ENCODE measurements at places on chromosomes 16 and 17.

DNA sequence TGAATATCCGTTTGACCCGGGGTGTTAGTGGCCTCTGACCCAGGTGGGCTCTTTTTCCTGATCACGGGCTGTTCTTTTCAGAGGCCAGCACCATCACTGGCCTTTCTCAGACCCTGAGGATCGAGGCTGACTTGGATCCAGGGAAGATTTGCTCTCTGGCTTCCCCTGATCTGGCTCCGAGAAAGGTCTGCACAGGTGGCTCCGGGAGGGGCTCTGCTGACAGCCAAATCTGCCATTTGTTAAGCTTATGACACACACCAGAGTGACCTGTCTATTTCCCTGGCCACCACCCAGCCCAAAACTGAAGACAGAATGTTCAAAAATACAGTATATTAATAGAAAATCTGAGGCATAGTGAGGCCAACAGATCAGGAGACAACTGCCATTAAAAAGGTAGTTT lies 221.8 kb upstream of the TNRC6C start:
- no peak for DNase-seq

DNA sequence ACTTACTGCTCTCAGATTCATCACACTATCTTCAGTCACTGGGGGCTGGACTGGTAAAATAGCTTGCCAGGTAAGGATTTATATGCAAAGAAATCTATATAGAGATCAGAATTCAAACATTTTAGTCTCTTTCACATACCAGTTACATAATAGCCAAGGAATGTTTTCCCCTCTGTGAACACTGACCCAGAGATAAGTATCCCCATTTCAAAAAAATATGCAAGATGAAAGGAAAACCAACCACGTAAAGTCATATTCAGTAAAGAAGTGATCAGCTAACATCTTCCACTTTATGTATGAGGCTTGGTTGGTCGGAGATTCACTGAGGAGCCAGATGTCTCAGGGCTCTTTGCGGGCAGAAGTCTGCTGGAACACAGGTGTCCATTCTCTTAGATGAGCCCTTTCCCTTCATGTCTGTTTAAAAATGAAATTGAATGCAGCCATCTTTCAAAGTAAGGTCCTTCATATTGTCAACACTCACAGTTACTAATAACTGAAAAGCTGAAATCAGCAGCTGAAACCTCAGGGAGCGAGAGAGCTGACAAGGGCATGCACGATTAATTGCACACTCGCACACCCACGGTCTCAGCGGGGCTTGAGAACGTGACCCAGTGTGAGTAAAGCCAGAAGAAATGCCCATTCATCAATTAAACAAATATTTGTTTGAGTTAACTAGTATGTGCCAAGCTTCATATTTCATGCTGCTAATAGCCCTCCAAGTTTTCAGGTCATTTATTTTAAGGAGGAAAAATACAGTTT lies 161.2 kb downstream of the MRTFB start:
- peak; percentile 81 for DNase-seq

GRCh38 chr16:79648826-79649225 lies 48.3 kb upstream of the MAF start:
- no peak for DNase-seq

DNA sequence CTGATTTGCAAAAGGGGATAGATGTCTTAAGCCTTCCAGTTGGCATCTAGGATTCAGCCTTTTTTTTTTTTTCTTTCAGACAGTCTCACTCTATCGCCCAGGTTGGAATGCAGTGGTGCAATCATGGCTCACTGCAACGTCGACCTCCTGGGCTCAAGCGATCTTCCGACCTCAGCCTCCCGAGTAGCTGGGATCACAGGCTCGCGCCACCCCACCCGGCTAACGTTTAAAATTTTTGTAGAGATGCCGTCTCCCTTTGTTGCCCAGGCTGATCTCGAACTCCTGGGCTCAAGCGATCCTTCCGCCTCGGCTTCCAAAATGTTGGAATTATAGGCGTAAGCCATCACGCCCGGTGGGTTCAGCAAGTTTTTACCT lies 571 bp upstream of the CCP110 start:
- DNase-seq = no peak

GRCh38 chr17:43915559-43915958 lies 8.2 kb upstream of the MPP2 start:
- no peak for DNase-seq

DNA sequence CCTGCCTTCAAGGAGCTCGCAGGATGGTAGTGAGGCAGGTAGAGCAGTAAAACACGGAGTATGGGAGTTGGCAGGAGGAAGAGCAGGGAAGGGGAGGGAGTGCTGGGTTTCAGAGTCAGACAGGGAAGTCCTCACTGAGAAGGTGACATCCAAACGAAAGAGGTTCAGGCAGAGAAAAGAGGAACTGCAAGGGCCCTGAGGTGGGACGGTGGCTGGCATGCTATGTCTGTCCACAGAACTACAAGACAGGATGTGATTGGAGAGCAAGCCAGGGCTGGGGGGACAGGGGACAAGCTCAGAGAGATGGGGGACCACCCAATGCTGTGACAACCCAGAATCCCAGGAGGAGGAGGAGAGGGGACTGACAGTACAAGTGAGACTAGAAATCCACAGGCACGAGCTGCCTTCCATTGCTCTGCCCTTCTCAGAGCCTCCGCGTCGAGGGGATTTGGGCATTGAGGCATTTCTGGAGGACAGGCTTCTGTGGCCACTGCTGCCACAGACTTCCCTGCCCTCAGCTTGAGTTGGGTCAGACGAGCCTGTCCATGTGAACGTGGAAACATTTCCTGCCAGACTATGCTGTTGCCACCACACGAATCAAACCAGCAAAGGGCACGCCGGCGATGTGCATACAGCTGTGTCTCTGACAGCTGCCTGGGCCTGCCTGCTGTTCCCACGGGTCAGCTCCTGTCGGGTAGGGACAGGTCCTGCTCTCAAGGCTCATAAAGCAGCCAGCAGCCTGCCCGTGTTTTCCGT lies 100.1 kb downstream of the RAB11FIP4 start:
- no peak for DNase-seq

GRCh38 chr17:1907216-1907631 lies 77.4 kb downstream of the RPA1 start:
- no peak for DNase-seq

GRCh38 chr17:49523706-49524472 lies 28.8 kb downstream of the NGFR start:
- DNase-seq = no peak

DNA sequence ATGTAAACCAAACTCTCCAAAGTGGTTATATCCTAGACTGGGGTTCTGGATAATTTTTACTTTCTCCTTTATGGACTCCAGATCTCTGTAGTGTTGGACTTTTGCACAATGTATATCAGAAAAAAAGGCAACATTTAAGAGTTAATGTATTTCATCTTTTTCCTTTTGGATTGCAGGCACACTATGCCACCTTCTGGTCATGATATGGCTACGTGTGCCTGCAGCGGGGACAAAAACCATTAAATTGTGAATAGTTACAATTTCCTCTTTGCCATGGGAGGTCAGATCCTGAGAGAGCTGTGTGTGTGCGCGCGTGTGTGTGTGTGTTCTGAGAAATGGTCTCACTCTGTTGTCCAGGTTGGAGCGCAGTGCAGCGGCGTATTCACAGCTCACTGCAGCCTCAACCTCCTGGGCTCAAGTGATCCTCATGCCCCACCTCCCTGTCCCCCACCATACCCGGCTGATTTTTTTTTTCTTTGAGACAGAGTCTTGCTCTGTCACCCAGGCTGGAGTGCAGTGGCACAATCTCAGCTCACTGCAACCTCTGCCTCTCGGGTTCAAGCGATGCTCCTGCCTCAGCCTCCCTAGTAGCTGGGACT lies 4.3 kb upstream of the SGF29 start:
- DNase-seq = no peak

DNA sequence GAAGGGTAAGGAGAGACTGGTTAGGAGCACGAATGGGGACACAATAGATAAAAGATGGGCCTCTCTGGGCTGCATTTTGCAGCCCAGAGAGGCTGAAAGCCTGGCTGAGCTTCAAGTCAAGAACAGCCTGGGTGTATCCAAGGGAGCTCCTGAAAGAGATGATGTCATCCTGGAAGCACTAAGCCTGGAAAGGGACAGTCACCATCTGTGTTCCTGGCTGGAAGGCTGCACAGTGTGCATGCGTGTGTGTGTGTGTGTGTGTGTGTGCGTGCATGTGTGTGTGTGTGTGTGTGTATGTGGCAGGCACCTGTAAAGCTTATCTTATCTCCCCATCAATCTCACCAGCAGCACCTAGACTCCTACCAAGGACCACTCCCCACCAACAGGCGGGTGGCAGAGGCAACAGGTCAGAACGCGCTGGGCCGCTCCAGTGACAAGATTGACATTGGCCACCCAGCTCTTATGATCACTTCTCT lies 44.1 kb downstream of the COG7 start:
- DNase-seq = no peak

DNA sequence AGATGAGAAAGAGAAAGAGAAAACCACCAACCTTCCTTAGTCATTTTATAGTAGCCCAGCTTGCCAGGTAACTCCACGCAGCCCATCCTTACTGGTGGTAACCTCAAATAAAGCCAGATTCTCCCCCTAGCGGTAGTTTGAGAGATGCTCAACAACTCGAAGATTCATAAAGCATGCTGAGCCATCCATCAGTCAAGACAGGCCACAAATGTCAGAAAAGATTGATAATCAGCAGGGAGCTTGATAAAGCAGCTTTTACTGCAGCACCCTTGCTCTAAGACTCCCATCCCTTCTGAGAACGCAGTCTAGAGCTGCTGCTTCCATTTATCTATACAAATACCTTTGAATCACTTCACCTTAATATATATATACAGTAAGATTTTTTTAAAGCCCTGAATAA lies 451.5 kb upstream of the HSBP1 start:
- DNase-seq = peak; percentile 31

GRCh38 chr16:49477250-49477895 lies 103.8 kb downstream of the C16orf78 start:
- no peak for DNase-seq

DNA sequence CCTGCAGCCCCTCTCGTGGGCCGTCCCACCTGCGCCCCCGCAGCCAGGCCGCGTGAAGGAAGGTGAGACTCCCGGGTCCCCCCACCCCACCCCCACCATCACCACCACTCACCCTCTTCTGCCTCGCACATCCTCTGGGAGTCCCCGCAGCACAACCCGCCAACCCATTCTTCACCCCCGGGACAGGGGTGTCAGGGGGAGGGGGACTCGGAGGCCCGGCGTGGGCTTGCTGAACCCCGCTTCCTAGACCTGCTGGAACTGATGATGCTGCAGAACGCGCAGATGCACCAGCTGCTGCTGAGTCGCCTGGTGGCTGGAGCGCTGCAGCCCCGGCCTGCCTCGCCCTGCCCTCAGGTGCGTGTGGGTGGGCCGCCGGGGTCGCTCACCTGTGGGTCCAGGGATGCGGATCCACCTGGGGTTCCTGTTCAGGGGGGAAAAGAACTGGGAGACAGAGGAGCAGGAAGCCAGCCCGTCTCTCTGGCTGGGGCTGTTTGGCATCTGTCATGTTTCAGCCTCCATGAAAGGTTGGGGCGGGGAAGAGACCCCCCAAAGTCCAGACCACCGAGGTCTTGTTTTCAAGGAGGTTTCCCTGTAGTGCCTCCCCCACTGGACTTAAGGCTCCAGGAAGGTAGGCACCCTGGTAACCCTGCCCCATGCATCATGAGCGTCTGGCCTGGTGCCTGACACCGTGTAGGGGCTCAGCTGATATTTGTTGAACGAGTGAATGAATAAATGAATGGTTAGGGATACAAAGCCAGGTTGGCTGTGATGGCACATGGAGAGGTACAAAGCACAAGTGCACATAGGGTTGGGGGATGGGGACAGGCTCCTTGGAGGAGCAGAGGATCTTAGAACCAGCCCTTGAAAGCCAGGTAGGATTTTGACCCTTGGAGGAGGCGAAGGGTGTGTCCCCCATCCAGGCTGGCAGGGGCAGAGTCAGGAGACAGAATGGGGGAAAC lies 849 bp downstream of the PRR29 start:
- DNase-seq = no peak

- no peak for DNase-seq
Measured at GRCh38 chr17:31467502-31468256, 76.2 kb downstream of the RAB11FIP4 start.

GRCh38 chr16:13503960-13504635 lies 415.9 kb upstream of the ERCC4 start:
- no peak for DNase-seq

GRCh38 chr16:86270696-86271095 lies 239.6 kb upstream of the FOXF1 start:
- DNase-seq = no peak

DNA sequence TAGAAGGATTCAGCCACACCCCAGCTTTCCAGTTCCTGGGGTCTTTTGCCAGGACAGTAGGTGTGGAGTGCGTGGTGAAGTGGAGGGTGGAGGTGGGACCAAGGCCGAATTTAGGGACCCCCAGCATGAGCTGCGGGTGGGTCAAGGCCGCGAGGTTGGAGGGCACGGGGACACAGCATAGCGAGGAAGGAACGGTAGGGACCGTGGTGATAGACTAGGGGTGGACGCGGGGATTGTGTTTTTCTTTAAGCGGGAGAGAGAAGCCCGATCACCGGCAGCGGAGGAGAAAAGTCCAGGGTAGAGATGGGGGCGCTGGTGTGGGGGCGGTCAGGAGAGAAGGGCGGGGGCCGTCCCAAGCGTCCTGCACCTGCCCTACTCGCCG lies 261 bp upstream of the B4GALNT2 start:
- no peak for DNase-seq

GRCh38 chr17:57323391-57323790 lies 67.1 kb downstream of the MSI2 start:
- no peak for DNase-seq

DNA sequence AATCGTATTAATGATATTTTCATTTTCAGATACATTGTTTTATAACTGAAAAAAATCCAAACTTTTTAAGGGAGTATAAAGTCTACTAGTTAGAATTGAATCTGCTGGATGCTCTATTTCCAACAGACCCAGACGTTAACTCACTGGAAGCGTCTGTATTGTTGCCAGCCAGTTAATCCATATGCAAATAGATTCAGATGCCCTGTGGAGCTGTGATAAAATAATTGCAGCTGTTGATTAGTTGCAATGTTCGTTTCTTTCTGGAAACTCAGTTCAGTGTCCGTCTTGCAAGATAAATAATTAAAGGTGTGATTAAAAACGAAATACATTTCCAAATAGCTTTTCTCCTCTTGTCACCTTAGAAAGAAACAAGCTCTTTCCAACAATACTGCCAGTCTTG lies 5.1 kb upstream of the GNA13 start:
- DNase-seq = no peak

GRCh38 chr16:55372792-55373488 lies 48.9 kb downstream of the IRX6 start:
- DNase-seq = no peak

DNA sequence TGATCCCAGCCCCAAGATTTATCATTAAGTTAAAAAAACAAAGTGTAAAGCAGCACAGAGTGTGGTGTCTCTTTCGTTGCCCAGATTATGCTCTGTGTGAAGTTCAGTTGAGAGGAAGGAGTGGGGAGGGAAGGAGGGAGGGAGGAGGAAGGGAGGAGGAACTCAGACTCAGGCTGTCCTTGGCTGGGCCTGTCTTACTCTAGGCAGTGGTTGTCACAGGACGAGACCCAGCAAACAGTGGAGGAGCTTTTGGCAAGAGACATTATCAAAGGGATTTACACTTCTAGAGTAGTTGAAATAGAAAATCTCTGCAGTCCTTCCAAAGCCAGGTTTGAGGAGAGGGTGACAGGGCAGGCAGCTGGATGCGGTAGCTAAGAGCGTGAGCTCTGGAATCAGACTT lies 27.8 kb downstream of the KNOP1 start:
- no peak for DNase-seq

Measured in NCI-H1417 treated with DMSO at 0.1 percent for 48 hours (cell line).